ENCODE measurements at places on chromosomes 3 and 15.
A peak's percentile ranks its signal among the peaks of the same experiment; 100 is the strongest.

GRCh38 chr3:123028233-123028828 is 768 bp upstream of the SEMA5B start:
- DNase-seq = peak; percentile 71

GRCh38 chr3:131007256-131007655 is 19.4 kb downstream of the ASTE1 start:
- peak; percentile 22 for DNase-seq

GRCh38 chr3:60010781-60011180 is 961.0 kb upstream of the CFAP20DC start:
- no peak for DNase-seq

DNA sequence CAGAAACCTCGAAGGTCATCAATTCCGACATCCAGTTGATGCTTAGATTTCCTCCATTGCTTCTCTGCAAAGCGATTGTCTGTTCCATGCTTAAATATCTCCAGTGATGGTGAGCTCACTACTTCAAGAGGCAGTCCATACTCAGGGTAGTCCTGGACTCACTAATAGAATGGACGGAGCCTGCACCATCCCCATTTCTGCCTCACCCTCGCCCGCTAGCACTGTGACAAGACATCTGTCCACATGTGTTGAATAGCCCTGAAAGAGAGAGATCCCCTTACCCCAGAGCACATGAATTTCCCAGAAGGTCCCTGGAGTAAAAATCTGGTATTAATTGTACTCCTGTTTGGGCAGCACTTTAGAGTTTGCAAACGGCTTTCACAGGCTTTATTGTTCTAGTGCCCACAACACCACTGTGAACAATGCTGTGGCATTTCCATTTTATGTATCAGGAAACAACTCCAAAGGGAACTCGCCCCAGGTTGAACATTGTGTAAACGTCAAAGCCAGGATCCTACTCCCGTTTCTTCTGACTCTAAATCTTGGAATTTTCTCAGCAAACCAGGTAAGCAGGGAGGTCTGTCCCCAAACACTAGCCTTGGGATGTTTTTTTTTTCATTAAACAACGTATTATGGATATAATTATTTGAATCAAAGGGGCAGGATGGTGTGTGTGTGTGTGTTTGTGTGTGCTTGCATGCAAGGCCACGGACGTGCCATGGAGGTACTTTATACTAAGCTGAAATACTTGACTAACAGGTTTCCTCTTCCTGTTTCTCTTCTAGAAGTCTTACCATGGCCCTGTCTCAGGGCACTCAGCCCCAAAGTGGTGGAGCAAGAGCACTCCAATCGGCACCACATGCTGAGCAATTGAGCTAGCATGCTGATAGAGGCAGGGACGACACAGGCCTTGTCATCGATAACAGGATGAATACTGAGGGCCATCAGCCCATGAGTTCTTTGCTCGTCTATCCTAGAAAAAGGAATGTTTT is 198.3 kb downstream of the OPA1 start:
- DNase-seq = no peak

DNA sequence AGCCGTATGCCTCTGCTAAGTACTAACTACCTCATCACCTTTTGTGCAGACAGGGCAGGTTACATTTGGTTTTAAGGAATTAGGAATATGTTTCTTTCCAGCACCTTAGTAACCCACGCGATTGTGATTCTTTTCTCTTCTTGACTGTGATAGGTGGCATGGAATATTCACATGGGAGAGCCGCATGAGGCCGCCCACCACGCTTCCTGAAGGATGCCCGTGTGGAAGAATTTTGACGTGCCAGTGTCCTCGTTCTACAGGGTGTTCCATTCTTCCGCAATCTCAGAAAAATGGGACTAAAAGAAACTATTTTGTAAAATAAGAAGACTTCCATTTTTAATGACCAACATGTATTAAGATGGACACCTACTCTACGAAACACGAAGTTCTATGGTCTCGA is 16.3 kb downstream of the B3GNT5 start:
- DNase-seq = no peak

- DNase-seq = peak; percentile 7
These were observed 27.6 kb upstream of the GAP43 start for GRCh38 chr3:115595611-115596275.

GRCh38 chr3:28250999-28251398 is 9.6 kb downstream of the CMC1 start:
- DNase-seq = no peak

- peak; percentile 72 for DNase-seq
These were observed 6.5 kb downstream of the TPM1 start for GRCh38 chr15:63048776-63049665.

GRCh38 chr3:139312959-139313358 is 30.9 kb upstream of the MRPS22 start:
- no peak for DNase-seq

- no peak for DNase-seq
These were observed 18.3 kb upstream of the TUBGCP5 start for GRCh38 chr15:23057707-23058106.

- no peak for DNase-seq
These were observed 352.3 kb downstream of the PYDC2 start for GRCh38 chr3:191813245-191813644.

DNA sequence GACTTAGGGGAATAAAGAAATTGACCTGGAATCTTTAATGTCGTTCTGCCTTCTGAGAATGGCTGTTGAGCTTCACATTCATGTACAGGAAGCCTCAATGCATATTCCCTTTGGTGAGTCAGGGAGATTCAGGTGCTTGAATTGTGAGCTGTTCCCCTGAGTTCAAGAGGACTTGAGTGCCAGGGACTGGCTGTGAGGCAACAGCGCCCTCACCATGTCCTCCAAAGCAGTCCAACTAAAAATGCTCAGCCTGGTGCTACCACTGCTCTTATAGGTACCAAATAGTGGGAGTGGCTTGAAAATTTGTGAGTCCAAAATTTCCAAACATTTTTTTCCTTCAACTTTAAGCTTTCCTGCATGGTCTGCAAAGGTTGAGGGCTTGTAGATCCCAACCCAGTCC is 54.1 kb downstream of the LEO1 start:
- DNase-seq = peak; percentile 29

DNA sequence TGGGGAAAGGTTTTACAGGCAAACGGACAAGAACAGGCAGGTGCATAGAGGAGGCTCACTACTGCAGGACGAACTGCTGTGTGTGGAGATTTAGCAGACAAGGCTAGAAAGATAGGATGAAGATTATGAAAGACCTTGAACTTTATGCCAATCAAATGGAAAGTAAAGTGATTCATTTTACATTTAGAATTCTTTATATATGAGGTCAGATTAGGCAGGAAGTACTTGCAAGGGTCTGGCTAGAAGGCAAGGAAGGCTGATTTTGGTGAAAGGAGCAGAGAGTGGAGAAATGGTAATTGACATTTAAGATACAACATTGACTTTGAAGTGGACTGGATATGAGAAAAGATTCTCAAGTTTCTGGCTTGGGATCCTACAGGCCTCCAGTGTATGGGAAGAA is 33.6 kb downstream of the PLSCR4 start:
- no peak for DNase-seq
